Endothelial cell of umbilical vein (primary cell): ENCODE measurements at places on chromosomes 1 and 21.

DNA sequence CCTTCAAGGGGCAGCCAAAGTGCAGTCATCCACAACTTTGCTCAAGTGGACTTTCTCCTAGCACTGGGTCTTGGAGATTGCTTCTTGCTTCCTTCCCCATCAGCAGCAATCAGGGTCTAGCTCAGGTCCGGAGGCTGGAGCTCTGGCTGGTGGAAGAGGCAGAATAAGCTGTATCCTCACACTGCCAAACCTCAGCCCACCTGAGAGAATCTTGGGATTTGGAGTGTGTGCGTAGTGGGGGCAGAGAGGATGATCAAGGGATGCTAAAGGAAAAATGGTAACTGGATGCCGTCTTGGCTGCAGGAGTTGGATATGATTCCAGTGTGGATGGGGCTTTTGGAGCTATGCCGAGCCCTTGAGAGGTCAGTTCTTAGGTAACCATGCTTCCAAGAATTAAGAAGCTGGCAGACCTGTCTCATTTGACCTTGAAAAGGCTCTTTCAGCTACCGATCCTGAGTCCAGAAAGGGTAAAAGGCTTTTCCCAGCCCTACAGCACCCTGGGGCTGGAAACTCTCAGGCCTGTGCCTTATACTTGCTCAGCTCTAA lies 4.5 kb upstream of the NFASC start:
- DNase-seq: no peak

- no peak for DNase-seq
Observed at GRCh38 chr1:76827066-76827465, 40.2 kb upstream of the ST6GALNAC5 start.

DNA sequence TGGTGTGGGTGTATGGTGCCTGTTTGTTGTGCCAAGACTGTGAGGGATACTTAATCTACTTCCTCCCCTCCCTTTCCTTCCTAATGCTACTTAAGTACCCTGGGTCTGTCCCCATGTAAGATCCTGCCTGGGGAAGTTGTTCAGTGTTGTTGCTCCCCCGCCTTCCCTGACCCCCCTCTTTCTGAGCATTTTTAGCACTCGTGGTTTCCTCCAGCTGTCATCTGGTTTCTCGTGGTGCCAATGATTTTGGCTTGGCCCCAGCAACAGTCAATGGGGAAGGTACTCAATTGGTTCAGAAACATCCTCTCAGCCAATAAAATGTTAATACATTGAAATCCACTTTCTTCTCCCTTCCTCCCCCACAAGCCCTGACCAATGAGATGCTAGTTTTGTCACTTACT lies 8.0 kb upstream of the B4GALT3 start:
- DNase-seq: peak; percentile 99

GRCh38 chr1:219381396-219381795 lies 207.7 kb downstream of the LYPLAL1 start:
- no peak for DNase-seq
